Left lung (tissue), 14 donors: ENCODE measurements at places on chromosomes 7 and 10.

DNA sequence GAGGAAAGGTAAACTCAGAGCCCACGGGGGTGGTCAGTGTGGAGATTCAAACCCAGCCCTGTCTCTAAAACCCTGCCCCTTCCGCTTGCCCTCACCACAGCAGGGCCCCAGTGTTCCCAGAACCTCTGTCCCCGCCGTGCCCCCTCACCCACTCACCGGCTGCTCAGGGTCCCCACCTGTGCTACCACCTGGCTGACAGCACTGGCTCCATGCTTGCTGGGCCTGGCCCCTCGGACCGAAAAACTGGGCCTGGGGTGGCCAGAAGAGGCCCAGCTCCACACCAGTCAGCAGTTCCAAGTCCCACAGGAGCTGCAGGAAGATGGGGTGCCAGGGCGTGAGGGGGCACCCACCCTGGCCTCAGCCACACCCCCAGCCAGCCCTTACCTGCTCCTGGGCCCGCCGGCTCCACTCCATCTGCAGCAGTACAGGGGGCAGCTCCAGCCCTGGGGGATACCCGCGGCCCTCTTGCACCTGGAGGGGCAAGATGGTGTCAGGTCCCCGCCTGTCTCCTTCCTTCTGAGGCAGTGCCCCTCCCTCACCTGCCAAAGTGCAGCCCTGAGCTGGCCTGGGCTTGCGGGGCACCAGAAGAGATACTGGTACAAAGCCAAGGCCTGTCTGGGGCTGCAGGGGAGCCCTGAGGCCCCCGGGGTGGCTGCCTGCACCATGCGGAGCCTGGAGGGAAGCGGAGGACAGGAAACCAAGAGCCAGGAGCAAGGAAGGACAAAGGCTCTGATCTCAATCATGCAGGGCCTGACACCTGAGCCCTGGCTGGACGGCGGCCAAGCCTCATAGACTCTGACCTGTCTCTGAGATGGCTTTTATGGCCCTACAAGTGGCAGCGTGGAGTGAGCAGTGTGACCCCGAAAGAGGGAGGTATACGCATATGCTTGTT, 11.7 kb downstream of the ATP6V1F start:
- no peak for DNase-seq

DNA sequence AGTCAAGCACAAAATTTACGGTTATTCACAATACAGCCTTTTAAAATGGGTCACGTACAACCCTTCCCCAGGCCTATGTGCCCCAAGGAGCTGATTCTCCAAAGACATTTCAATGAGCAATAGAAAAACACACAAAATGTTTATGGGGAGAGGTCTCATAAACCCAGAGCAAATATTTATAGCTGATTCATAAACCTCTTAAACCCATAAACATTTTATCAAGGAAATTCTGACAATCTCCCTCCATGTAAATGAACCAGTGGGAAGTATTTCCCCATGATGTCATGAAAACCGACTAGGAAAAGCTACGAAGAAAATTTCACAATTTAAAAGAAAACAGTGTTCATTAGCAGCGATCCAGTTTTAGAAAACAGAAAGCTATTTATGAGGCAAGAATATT, 36.0 kb downstream of the SFMBT2 start:
- no peak for DNase-seq

DNA sequence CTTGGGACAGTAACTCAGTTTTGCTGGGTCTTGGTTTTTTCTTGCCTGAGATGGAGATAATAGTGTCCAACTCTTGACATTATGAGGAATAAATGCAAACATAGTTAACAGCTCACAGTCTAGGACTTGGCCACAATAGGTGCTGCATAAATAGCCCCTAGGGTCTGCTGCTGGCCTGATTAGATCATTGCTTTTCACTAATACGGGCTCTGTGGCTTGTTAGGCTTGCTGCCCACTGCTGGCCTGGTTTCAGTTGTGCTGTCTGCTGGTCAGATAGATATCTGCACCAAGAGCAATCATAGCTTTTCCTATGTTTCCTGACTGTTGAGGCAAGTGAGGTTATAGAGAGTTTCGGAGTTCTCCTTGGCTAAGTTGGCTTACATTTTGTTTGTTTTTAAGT, 246.1 kb downstream of the DNAJB9 start:
- DNase-seq = no peak

GRCh38 chr7:63899691-63900393, 98.8 kb upstream of the ZNF722 start:
- DNase-seq = no peak

- peak; percentile 76 for DNase-seq
Measured at GRCh38 chr7:115274-115911, 77.0 kb upstream of the FAM20C start.

- peak; percentile 34 for DNase-seq
Measured at GRCh38 chr10:60444494-60445064, 54.9 kb upstream of the ANK3 start.

GRCh38 chr7:95586951-95587301, 9.4 kb downstream of the PDK4 start:
- no peak for DNase-seq

- DNase-seq = no peak
Measured at GRCh38 chr10:49760789-49761188, 1.3 kb downstream of the OGDHL start.

DNA sequence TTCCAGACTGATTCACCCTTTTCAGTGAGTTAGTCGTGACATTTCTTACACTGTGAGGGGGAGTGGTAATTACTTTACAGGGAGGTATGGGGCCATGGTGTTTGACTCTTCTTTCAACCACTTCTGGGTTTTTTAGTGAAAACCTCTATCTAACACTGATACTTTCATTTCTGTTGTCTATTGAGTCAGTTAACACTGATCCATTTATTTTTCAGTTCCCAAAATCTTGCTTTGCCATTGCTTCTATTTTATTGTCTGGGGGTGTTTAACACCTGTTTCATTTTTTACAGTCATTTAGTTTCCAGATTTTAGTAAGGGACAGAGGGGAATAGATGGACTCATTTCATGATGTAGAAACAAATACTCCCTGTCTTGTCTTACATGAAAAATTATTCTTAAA, 61.5 kb downstream of the HELLS start:
- no peak for DNase-seq

- DNase-seq = no peak
Measured at GRCh38 chr7:27099453-27100370, 2.8 kb downstream of the HOXA2 start.

DNA sequence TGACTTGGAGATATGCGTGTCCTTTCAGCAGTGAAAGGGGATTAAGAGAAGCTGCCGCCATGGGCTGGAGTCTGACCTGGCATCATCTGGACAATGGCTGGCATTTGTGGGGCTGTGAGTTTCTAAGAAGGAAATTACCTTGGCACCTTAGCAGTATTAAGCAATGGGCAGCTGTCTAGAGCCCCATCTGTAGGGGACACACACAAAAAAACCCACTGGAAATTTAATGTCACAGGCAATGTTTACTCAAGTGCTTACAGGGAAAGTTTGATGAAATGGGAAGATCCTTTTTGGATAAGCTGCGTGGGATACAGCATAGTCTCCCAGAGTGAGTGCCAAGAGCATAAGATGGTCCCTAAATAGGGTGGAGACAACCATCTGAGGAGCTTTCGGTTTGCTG, 25.0 kb downstream of the ADRA2A start:
- no peak for DNase-seq

GRCh38 chr10:71285180-71285545, 33.9 kb upstream of the SLC29A3 start:
- DNase-seq = peak; percentile 75

DNA sequence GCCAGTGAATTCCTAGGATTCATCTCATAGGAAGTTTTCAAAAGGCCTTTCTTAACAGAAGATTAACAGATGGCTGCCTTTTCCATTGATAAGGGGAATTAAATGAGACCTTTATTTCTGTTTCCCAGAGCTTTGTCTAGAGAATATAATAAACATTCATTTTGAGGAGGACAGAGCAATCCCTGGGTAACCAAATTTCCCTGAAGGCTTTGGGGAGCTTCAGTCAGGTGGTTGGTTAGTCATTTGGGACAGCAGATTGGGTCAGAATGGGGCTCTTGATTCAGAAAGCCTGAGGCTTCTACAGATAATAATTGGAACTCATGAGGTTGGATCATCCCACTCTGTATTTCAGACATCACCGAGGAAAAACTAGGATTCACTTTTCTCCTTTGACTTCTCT, 21.8 kb downstream of the MXI1 start:
- DNase-seq = no peak

- DNase-seq = no peak
Measured at GRCh38 chr10:71505862-71506261, 109.1 kb downstream of the CDH23 start.

GRCh38 chr7:84712374-84713121, 474.3 kb downstream of the SEMA3D start:
- no peak for DNase-seq

- peak; percentile 79 for DNase-seq
Measured at GRCh38 chr10:13348216-13349017, at the start of gene SEPHS1. Gene SEPHS1 (minus strand): TSS chr10:13348293. CDS start chr10:13344950, 3,343 bp downstream.

GRCh38 chr10:50293513-50294313, 42.4 kb upstream of the ASAH2 start:
- no peak for DNase-seq

- no peak for DNase-seq
Measured at GRCh38 chr7:123528265-123528664, 6.1 kb downstream of the IQUB start.

- no peak for DNase-seq
Measured at GRCh38 chr10:1434202-1434601, 303.1 kb downstream of the ADARB2 start.

- no peak for DNase-seq
Measured at GRCh38 chr7:40305229-40305628, 170.4 kb downstream of the SUGCT start.
